ENCODE measurements at places on chromosomes 4 and X.

DNA sequence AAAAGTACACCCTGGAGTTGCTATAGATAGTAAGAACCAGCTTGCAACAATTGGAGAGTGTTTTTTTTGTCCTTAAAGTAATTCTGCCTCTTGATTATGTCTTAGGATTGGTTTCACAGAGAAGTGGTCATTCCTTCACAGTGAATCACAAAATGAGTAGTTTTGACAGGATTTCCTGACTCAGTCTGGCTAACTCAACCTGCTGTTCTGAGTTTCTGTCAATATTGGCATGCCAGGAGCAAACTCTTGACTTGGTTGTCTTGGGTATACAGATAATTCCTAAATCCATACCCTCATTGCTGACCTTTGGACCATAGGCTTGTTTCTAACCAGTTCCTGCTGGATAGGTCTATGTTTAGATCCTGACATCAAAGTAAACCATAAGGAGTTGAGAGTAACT, 9.4 kb downstream of the FHIP1A start:
- no peak for DNase-seq

GRCh38 chr4:75821966-75822365, 80.3 kb downstream of the PPEF2 start:
- DNase-seq = no peak

- no peak for DNase-seq
These were observed 359.5 kb upstream of the FGF16 start for GRCh38 chrX:77087529-77088169.

GRCh38 chrX:25005382-25006185, 10.2 kb downstream of the ARX start:
- DNase-seq = no peak

DNA sequence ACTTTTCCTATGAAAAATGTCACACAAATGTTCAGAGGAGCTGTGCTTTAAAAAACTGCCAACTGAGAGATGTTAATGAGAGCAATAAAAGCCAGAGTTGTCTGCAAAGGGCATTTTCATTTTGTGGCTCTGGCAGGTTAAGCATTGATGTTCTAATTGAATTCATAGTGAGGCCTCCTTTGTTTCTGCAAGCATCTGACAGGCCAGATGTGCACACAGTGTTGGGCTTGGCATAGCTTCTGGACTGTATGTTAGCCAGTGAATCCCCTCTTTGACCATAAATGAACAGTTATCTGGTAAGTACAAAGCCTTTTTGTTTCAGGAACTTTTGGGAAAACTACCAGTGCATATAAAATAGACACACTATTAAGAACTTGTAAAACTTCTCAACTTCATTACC, 81.9 kb downstream of the JADE3 start:
- DNase-seq = no peak

- no peak for DNase-seq
These were observed 46.0 kb upstream of the TMPRSS11E start for GRCh38 chr4:68401231-68401630.

DNA sequence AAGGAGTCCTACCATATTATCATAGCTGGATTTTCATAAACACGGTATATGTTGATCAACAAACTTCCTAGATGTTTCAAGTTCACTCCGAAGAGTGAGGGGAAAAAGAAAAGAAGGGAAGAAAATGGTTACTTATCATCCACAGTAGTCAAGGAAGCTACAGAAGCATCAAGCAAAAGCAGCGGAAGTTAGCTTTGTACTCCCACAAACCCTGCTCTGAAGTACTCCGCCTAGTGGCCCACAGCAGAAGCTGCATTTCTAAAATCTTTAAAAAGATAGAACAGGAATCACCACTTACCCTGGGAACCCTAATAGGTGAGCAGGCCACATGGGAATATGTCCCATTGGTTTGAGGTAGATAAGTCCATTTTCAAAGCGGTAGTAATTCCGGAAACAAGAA, 28.5 kb upstream of the FRG1 start:
- DNase-seq = no peak

DNA sequence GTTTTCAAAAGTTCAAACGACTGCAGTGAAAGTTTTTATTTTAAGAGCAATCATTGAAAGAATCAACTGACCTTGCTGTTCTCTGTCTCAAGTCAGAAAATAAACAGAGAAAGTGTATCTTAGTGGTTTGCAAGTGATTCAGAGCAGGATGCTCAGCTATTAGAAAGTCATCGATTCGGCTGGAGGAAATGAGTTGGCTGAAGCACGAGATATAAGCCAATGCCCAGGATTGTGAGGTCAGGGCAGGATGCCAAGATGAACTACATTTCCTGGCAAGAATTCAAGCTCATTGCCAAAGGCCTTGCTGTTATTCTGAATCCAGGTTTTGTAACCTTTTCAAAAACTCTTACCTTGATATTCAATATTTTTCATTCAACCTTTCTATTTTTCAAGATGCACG, 541.4 kb upstream of the BOD1L1 start:
- DNase-seq = no peak

GRCh38 chr4:154119317-154119716, 330.4 kb upstream of the SFRP2 start:
- DNase-seq = no peak

DNA sequence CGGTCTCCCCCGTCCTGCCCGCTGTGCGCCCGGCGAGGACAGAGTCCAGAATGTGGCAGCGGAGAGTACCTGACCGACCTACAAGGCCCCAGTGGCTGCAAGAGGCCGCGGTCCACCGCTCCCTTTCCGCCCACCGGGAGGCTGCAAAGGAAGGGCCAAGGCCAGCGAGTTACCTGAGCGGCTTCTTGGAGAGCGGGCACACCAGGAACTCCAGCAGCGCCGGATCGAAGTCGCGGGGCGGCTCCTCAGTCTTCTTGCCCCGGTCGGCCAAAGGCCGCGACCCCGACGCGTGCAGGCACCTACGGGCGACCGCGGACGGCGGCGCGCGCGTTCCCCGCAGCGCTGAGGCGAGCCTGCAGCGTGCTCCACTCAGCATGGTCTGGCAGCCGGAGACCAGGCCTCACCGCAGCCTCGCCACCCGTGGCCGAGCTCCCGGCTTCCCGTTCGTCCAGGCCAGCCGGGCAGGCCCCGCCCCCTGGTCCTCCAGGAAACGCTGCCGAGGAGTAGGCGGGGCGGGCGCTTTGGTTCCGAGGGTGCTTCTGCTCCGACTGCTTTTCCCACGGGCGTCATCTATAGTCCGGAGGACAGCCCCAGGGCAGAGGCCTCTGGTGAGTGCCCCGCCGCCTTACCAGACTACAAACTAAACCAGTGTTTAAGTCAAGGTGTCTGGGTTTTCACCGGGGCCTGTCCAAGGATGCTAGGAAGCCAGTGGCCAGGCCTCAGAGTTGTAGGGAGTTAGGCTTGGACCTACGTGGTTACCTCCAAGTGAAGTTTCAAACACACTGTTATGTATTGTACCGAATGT, at the start of gene PYURF:
PYURF (minus strand) TSS at position 452 of the 805 bp plus-strand sequence; CDS start at position 376, 76 bp downstream.
- peak; percentile 57 for DNase-seq

DNA sequence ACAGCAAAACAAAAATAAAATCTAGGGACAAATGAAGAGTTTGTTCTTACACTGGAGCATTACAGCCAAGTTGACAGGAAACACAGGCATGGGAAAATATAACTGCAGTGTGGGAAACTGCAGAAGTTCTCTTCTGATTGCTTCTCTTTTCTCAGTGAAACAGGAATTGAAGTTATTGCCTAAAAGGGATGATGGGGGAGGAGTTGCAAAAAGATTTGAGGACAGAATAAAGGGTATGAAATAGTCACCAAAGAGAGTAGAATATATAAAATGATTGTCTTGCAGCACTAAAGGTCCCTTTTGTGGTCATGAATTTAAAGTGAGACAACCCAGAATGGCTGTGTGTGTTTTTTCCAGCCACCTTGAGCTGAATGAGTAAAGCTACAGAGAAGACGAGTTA, 103.7 kb downstream of the JADE1 start:
- DNase-seq = no peak

DNA sequence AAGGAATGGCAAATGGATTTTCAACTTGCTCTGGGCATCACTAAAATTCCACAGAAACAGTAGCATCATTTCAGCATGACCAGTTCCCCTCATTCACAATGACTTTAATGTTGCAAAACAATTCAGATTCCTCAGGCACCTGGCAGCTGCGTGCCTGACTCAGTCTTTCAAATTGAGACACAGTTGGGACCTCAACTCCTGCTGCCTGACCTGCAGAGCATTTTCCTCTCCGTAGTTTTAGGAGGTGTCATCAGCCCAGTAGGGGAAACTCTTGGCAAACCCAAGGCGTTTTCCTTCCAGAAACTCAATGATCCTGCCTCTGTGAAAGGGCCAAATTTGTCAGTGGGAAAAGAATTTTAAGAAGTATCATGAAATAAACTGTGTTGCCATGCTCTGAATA, 388.9 kb downstream of the SPRY1 start:
- DNase-seq = no peak

DNA sequence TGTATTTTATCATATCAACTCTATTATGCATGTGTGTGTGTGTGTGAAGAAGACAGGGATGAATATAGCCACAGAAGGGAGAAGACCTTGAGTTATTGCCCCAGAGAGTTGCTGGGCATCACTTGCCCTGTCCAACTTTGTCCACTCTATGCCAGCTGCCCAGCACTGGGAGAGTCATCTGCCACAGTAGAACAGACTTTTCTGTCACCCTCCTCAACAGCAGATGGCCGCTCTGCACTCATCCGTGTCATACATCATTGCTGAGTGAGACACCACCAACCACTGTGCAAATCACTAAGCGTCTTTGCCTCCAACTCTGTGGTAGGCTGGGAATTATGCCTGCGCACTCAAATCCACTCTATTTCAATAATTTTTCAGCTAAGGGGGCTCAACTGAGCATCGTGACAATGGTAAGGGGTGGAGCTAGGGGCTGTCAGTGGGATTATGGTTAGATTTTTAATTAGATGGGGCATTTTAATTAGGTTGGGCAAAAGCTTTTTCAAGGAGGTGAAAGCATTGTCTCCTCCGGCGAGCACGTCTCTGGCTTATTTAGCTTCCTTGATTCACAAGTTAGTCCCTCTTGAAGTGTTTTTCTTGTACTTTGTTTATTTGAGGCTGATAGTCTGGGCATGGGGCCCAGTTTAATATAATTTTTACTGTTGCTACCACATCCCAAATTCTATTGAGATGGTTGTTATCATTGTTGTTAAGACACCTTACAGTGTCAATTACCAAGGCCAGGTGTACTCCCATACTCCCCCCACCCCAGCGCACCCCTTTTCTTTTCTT, 100.1 kb upstream of the KLF3 start:
- no peak for DNase-seq

GRCh38 chr4:177105536-177105935, 204.1 kb upstream of the NEIL3 start:
- no peak for DNase-seq

DNA sequence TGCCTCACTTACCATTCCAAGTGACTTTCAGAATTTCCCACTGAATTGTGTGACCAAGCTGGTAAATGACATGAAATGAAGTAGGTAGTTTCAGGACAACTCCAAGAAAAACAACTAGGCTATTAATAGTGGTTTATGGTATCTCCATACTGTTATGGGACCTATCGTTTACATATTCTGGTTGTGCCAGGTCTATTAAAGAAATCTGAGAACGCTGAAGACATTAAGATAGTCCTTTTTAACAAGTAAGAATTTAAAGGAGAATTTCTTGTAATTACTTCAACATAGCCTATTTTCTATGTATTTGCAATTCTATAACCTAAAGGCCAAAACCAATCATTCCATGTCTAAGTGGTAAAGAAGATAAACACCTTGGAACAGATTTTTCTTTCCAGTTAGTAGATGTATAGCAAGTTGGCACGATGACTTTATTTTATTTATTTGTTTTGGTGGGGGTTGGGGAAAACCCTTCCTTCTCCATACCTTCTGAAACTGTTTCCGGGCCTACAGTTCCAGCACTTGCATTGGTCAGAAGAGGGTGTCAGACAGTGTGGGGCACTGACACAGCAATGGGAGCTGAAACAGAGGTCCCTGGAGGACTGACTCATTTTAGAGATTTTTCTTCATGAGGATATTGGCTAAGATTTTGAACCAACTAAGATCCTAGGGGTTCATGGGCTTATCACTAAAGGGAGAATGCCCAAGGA, 7.6 kb upstream of the DCLK2 start:
- no peak for DNase-seq

DNA sequence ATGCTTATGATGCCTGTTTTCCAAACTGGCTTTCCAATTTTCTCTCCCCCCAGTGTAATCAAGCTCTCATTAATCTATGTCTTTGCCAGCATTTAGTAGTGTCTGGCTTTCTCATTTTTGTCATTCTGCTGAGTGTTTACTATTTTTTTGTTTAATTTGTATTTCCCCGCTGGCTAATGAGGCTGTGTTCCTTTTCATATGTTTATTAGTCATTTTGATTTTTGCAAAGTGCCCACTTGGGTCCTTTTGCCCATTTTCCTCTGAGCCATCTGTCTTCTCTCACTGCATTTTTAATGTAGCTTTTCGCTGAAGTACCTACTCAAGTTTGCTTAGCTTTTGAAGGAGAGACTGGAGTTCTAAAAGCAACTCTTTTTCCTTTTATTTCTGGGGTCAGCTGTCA, 14.7 kb downstream of the DCK start:
- no peak for DNase-seq

DNA sequence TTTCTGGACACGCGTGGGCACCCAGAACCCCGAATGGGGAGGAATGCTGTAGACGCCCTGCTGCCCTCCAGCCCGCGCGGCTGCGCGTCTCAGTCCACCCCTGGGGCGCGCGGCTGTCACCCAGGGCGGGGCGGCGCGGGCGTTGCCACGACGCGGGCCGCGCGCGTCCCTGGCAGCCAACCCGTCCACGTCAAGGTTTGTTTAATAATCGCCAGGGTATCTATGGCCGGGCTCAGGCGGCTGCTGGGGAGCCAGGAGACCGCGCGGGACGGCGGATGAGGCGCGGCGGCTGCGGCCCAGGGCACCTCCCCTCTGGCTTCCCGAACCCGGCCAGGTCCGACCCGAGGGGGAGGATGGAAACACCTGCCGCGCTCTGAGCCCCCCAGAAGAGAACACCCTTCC, at the start of gene SPATA18:
SPATA18 (plus strand) TSS at position 92 of the 402 bp plus-strand sequence. CDS start 401 bp downstream, outside the sequence.
- no peak for DNase-seq

- no peak for DNase-seq
These were observed 25.2 kb upstream of the SORCS2 start for GRCh38 chr4:7166981-7167700.

GRCh38 chr4:82371497-82371896, 2.3 kb downstream of the HNRNPD start:
- no peak for DNase-seq

DNA sequence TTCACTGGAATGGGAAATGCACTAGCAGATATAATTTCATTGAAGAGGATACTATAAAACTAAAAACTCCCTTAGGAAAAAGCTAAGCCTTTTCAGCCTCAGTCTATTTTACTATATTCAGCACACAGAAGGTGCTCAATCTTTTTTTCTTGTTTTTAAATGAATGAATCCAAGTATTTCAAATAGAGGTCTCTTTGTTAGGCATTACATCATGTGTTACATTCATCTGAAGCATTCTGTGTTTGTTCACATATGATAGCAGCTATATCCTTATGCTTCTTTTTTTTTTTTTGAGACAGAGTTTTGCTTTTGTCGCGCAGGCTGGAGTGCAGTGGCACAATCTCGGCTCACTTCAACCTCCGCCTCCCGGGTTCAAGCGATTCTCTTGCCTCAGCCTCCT, 278.4 kb downstream of the CAMK2D start:
- no peak for DNase-seq

- DNase-seq = no peak
These were observed 108.8 kb upstream of the STIM2 start for GRCh38 chr4:26751838-26752237.

- DNase-seq = no peak
These were observed 19.7 kb downstream of the SLAIN2 start for GRCh38 chr4:48361012-48361400.

Measured in HuH-7.5 (cell line).